ENCODE measurements at places on chromosomes 2 and 18.

DNA sequence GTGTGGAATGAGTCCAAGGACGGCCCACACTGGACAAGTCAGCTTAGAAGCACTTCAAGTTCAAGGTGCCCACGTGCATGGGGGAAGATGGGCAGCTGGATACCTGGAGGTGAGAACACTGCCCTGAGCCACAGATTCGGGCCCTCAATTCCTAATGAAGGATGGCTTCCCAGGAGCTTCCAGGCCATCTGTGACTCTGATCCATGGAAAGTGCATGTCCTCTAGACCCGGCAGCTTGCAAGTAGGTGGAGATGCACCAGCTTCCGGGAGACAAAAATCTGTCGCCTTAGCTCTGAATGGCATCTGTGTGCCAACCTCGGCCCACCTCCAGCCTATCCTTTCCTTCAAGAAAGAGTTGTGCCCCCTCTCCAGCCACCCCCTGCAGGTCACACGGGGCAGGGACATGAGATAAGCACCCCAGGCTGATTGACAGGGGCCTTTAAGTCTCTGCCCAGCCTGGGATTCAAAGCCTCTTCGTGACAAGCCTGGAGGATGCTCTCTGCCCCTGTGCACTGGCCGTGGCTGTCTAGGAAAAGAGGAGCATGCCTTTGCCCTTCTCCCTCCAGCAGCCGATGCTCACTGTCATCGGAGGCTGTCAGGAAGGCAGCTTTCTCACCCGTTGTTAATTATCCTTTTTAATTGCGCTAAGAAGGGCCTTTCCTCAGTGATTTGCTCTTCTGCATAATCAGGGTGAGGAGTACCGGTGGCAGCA is 65.5 kb downstream of the BIN1 start:
- no peak for DNase-seq

DNA sequence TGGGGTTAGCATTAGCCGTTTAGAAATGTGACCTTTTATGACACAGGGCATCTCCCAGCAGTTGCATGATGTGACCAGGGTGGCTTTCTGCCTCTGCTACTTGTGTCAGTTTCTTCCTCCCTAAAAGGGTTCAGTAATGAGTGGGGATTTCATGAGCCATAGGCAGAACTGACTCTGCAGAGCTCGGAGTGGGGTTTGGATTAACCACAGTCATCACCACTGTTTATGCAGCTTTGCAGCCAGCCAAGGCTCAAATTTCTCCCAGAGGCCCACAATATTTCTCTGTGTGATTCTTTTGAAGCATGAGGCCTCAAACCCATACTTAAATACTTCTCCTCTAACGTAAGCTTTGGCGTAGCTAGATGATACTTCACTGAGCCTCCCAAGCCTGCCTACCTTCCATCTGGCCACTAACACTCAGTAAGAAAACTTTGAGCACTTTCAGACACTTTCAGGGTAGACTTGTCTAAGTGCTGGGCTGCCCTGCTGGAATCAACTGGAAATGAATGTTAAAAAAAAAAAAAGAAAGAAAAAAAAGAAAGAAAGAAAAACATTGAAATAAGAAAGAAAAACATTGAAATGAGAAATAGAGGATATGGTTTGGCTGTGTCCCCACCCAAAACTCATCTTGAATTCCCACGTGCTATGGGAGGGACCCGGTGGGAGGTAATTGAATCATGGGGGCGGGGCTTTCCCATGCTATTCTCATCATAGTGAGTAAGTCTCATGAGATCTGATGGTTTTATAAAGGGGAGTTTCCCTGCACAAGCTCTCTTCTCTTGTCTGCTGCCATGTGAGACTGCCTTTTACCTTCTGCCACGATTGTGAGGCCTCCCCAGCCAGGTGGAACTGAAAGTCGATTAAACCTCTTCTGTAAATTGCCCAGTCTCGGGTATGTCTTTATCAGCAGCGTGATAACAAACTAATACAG is 11.5 kb upstream of the LAPTM4A start:
- no peak for DNase-seq

GRCh38 chr2:205763708-205764211 is 81.5 kb downstream of the NRP2 start:
- DNase-seq: no peak

DNA sequence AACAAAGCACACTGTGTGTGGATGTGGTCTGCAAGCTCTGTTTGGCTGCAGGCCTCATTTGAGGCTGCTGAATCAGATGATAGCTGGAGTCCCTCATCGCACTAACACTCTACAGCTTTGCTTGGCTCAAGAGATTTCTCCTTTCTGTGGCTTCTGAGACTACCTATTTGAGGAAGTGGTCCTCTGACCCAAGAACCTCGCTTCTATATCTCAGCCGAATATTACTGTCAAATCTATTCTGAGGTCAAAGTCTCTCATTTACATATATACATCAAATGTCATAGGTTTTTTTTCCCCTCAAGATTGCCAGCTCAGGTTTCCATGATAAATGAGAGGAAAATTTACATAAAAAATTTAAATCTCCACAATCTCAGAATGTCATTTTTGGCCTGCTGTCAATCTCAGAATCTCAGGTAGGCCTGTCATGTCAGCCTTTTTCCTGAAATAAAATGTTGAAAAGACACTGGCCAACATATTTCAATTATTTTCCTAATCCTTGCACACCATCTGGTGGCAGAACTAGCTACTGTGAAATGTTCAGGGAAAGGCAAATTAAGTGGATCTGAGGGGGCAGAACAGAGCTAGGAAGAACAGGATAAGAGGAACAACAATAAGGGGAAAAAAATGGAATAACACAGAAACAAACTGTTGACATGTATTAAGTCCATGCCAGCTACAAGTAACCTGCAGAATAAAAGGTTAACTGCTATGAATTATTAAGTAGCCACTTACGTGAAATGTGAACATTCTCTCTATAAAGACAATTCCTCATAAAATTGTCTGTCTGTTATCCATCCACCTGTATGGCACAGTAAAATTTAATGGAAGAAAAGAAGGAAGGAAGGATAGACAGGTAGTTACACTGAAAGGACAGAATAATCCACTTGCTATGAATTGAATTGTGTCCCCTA is 39.3 kb downstream of the AP1S3 start:
- peak; percentile 68 for DNase-seq

DNA sequence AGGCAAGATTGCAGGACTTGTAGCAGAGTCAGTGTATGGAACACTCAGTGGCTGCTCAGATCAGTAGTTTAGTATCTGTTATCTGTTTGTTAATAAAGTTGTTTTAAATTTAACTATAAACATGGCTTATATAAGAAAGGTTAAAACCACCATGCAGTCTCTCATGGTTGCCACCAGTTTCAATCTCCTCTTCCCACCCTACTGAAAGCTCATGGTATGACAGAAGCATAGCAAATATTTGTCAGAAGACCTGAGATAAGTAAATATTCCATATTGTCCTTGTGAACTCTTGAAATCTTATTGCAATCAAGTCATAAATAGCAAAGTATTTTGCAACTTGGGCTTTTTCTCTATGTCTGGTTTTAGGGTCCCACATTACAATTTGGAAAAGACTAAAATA is 2.1 kb upstream of the COL5A2 start:
- no peak for DNase-seq

- no peak for DNase-seq
Observed at GRCh38 chr18:57431467-57432080, 3.6 kb upstream of the ONECUT2 start.

- DNase-seq: no peak
Observed at GRCh38 chr2:107595285-107595684, 231.4 kb upstream of the RGPD4 start.

GRCh38 chr2:220465700-220466099 is 838.3 kb downstream of the SLC4A3 start:
- no peak for DNase-seq

- DNase-seq: no peak
Observed at GRCh38 chr2:113173542-113174375, at the start of gene PSD4. TSS of gene PSD4 (plus strand) at chr2:113173971. CDS start at chr2:113182457, 8,486 bp downstream.

DNA sequence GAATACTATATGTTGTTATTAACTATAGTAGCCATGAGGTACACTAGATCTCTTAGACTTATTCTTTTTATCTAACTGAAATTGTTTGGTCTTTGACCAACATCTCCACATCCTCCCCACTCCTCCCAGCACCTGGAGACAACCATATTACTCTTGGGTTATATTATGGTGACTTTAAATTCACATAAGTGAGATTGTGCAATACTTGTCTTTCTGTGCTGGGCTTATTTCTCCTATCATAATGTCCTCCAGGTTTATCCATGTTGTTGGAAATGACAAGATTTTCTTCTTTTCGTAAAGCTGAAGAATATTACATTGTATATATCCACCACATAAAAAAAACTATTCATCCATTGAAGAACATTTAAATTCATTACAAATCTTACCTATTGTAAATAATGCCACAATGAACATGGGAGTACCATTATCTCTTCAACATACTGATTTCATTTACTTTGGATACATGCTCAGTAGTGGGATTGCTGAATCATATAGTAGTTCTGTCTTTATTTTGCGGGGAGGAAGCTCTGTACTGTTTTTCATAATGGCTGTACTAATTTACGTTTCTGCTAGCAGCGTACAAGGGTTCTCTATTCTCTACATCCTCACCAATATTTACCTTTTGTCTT is 159.2 kb upstream of the SCN7A start:
- DNase-seq: peak; percentile 32

GRCh38 chr2:219291394-219291793 is 12.2 kb downstream of the DNAJB2 start:
- DNase-seq: no peak

- no peak for DNase-seq
Observed at GRCh38 chr2:219001577-219002394, 8.6 kb upstream of the CRYBA2 start.

DNA sequence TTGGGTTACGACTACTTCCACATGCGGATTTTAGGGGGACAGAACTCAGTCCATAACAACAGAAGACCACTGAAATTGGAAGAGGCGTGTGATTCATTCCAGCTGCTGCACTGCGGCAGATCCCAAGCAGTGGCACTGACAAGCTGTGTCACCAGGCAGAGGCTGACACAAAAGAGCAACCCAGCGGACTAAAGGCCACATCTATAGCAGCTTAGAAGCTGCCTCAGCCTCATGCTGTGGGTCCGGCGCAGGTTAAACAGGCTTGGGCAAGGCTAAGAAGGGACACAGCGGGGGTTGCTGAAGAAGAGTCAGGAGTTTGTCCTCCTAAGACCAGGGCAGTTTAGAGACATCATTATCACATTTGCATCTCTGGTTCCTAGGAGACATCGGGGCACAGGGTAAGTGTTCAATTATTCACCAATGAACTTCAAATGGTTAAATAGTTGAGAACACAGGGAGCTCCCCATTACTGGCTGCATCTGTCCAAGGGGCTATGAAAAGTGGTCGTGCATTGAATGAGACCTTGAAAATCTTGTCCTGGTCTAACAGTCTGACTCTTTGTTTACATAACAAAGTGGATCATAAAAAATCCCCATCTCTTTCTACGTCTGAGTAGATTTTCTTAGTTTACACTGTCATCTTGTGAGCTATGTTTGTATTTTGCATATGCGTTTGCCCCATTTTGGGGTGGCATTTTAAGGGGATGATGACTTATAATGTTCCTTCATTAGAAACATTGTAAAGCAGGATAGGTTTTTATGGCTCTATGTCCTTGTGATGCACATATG is 162.3 kb upstream of the TRIB2 start:
- DNase-seq: no peak

GRCh38 chr2:28366149-28366495 is 26.5 kb upstream of the FOSL2 start:
- no peak for DNase-seq

DNA sequence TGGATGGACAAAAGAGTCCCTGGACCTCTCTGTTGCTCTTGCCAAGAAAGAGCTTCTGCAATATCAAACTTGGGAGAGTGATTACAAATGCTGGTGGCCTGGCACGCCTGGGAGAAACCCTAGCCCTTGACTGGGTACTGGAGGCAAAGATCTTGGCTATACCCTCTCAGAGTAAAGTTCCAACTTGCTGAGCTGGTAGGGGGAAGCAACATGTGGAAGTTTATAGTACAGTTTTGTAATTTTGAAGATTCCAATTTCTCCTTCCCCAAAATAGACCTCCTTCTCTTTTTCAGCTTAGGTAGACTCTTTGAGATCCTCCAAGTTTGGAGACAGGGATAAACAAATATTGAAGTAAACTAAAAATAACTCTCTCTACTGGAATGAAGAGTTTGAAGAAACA is 645.3 kb downstream of the NR4A2 start:
- no peak for DNase-seq

- no peak for DNase-seq
Observed at GRCh38 chr2:16654833-16655444, 10.7 kb downstream of the CYRIA start.

GRCh38 chr2:223787358-223787757 is 50.0 kb downstream of the AP1S3 start:
- no peak for DNase-seq

DNA sequence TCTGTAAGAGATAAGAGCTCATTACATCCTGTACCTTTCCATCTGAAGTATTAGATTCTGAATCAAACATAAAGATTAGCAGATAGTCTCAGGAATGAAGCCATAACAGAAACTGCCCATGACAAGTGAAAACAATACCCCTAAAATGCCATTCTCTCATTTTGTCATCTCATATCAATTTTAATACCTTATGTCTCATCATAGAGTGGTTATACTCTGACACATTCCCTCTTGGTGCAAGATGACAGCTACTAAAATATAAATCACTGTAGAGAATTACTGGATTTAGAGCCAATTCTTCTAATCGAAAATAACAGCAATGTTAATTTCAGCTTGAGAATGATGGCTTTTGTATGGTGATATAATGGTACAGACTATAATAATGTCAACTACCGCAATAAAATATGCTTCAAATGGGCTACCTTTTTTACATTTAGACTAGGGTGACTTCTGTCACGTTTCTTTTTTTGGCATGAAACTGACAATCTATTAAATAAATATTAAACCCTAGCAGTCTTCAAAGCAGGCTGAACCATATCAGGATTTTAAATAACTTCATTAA is 125.1 kb upstream of the ITGA4 start:
- DNase-seq: no peak

DNA sequence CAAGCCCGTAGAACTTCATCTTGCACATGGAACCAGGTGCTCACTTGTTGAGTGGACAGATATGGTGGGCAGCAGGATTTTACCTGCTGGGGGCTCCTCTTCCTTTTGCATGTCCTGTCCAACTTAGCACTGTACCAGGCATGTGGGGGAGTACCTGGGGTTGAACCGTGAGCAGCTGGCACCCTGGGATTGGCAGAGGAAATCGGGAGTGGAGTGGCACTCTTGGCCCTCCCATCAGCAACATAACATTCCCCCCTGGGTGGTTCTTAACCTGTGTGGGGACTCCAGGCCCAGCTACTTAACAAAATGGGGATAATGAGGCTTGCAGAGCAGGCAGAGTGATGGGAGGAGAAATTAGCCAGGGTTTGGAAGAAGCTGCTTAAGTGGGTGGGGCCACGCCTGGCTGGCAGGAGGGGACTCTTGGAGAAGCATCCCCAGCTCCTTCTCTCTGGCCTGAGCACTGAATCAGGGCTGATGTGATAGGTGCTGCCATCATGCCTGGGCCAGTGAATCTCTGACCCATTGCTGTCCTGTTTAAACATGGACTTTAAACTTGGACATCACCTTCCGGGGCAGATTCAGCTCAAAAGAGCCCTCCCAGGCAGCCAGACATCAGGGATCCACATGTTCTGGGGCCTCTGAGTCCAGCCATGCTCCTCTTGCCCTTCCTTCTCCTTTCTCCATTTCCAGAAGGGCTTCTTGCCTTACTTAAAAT is 15.5 kb downstream of the FOSL2 start:
- DNase-seq: no peak

All from kidney glomerular epithelial cell (primary cell).